Activated T-helper 2 cell treated with anti-CD3 and anti-CD28 coated beads, Interferon-gamma antibody, Interleukin-2, Interleukin-4, amounts not matched to agents 10 μg/mL and 5 μg/mL and 100 μg/mL, durations not matched to agents 14 hours and 24 hours and 36 hours (primary cell): ENCODE measurements at places on chromosomes 4 and X.

DNA sequence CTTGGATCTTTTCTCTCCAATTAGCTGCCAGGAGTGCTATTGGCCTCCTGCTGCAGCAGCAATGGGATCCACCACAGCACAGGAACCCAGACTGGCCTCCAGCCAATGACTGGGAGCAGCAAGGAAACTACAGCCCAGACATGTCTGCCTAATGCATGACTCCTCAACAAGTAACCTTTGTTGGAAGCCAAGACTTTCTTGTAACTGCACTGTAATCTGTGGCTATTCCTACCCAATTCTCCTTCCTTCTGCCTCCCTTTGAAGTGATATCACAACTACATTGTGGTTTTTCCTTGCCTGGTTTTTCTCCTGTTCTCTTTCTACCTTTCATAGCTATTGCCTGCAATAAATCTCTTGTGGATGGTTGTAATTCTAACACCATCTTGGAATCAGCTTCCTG, 39.8 kb downstream of the SNCA start:
- H3K27ac ChIP-seq, result no peak overlapping the region
- H3K27me3 ChIP-seq, result peaks cover 7% of the 10 kb centered on the region
- no peaks in the 10 kb centered on the region for H3K4me1 ChIP-seq
- no peaks in the 10 kb centered on the region for H3K36me3 ChIP-seq
- no peak for DNase-seq

- no peak overlapping the region for H3K4me3 ChIP-seq
- no peak overlapping the region for H3K27ac ChIP-seq
- H3K4me1 ChIP-seq, result no peaks in the 10 kb centered on the region
- H3K36me3 ChIP-seq, result peaks cover 4% of the 10 kb centered on the region
- no peaks in the 10 kb centered on the region for H3K27me3 ChIP-seq
Observed at GRCh38 chrX:65502618-65503017, 32.0 kb downstream of the LAS1L start.

- peak overlapping the region; percentile 68 for H3K27ac ChIP-seq
- DNase-seq, result no peak
- peaks cover 53% of the 10 kb centered on the region for H3K36me3 ChIP-seq
- H3K4me3 ChIP-seq, result no peak overlapping the region
Observed at GRCh38 chr4:55980725-55981124, 32.0 kb downstream of the CEP135 start.

GRCh38 chr4:128862608-128863311, 53.3 kb downstream of the JADE1 start:
- H3K36me3 ChIP-seq, result peaks cover 80% of the 10 kb centered on the region
- no peak overlapping the region for H3K4me3 ChIP-seq
- no peaks in the 10 kb centered on the region for H3K27me3 ChIP-seq
- no peak for DNase-seq

GRCh38 chrX:91039777-91040176, 394.9 kb upstream of the PABPC5 start:
- no peak overlapping the region for H3K27ac ChIP-seq
- DNase-seq, result no peak
- H3K4me3 ChIP-seq, result no peak overlapping the region
- no peaks in the 10 kb centered on the region for H3K27me3 ChIP-seq

- no peak overlapping the region for H3K27ac ChIP-seq
- H3K36me3 ChIP-seq, result no peaks in the 10 kb centered on the region
- H3K4me3 ChIP-seq, result no peak overlapping the region
- DNase-seq, result no peak
- peaks cover 33% of the 10 kb centered on the region for H3K4me1 ChIP-seq
Observed at GRCh38 chr4:5822619-5823018, 70.3 kb downstream of the CRMP1 start.

- peaks cover 3% of the 10 kb centered on the region for H3K4me1 ChIP-seq
- H3K36me3 ChIP-seq, result no peaks in the 10 kb centered on the region
- DNase-seq, result no peak
- H3K27ac ChIP-seq, result no peak overlapping the region
- H3K27me3 ChIP-seq, result peaks cover 2% of the 10 kb centered on the region
Observed at GRCh38 chr4:95319169-95319568, 229.6 kb downstream of the UNC5C start.

- peaks cover 20% of the 10 kb centered on the region for H3K4me1 ChIP-seq
- H3K4me3 ChIP-seq, result no peak overlapping the region
- no peaks in the 10 kb centered on the region for H3K27me3 ChIP-seq
Observed at GRCh38 chrX:9055354-9055753, 21.4 kb upstream of the FAM9B start.

DNA sequence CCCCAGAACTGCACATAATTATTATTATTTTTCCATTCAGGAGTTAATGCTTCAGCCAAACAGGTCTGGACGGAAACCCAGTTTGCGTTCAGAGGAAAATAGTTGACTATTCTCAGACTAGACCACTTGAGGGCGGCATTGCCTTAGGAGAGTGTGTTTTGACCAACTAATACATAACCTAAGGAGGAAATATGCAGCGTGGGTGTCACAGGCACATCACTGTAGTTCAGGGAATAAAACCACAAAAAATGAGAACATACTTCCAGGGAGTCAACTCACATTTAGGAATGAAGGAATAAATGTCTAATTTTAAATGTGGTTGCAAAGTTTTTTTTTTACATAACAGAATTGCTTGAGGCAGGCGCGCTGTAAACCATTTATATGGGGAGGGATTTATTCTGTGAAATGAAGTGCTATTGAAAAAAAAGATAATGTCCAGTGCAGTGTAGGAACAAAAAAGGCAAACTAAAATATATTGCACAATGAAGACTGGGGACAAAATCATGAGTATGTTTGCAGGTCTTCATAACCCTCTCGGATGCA, 93.3 kb downstream of the SYNPO2 start:
- no peak overlapping the region for H3K27ac ChIP-seq
- H3K36me3 ChIP-seq, result no peaks in the 10 kb centered on the region
- no peak overlapping the region for H3K4me3 ChIP-seq
- peaks cover 2% of the 10 kb centered on the region for H3K4me1 ChIP-seq

- H3K4me1 ChIP-seq, result no peaks in the 10 kb centered on the region
- H3K4me3 ChIP-seq, result no peak overlapping the region
- DNase-seq, result no peak
- H3K27me3 ChIP-seq, result no peaks in the 10 kb centered on the region
Observed at GRCh38 chr4:170229006-170229405, 139.2 kb upstream of the AADAT start.

- H3K36me3 ChIP-seq, result no peaks in the 10 kb centered on the region
- no peak for DNase-seq
- H3K27ac ChIP-seq, result no peak overlapping the region
- no peak overlapping the region for H3K4me3 ChIP-seq
- peaks cover 5% of the 10 kb centered on the region for H3K4me1 ChIP-seq
Observed at GRCh38 chrX:101370888-101371504, 15.0 kb downstream of the BTK start.

DNA sequence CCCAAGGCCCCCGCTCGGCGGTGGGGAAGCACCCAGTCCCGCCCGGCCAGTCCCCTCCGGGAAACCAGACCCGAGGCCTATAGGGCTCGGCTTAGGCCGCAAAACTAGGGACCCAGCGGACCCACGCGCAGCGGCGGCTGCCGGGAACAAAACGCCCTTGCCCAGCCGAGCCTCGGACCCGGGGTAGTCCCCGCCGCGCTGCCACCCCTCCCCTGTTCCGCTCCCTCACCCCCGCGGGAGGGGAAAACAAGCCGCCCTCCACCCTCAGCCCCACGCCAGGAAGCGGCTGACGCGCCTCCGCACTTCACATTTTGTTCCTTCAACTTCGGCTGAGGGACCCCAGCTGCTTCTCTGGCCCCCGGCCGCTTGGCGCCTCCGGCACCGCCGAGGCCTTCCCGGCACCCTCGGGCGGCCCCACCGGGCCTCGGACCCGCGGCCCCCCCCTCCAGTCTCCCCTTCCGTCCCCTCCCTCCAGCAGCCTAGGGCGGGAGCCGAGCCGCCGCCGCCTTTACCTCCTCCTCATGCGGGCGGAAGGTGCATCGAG, 694 bp downstream of the PDS5A start:
- H3K4me3 ChIP-seq, result peak overlapping the region; percentile 93
- H3K27ac ChIP-seq, result peak overlapping the region; percentile 88
- peak; percentile 42 for DNase-seq
- H3K4me1 ChIP-seq, result peaks cover 23% of the 10 kb centered on the region
- H3K36me3 ChIP-seq, result peaks cover 34% of the 10 kb centered on the region

GRCh38 chr4:77734928-77735327, 84.2 kb downstream of the CNOT6L start:
- H3K4me3 ChIP-seq, result peak overlapping the region; percentile 62
- H3K27me3 ChIP-seq, result no peaks in the 10 kb centered on the region
- peaks cover 78% of the 10 kb centered on the region for H3K36me3 ChIP-seq
- H3K4me1 ChIP-seq, result peaks cover 43% of the 10 kb centered on the region
- H3K27ac ChIP-seq, result peak overlapping the region; percentile 70

DNA sequence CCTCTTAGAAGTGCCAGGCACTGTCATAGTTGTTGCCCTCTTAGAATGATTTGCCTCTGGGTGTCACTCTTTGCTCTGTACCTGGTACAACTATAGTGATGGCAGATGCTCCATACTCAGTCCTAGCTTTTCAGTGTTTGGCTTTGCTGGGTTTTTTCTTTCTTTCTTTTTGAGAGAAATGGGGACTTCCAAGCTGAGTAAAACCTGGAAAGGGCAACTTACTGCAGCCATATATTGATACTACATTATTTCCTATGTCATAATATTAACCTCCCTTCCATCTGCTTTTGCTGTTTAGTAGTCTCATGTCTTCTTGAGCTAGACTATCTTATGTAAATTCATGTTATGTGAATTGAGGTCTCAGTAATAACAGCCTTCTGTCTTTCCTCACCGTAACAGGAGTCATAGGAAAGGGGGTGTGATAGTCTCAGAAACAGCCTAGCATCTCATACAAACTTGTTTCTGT, 49.0 kb downstream of the NIPAL1 start:
- H3K4me1 ChIP-seq, result peaks cover 5% of the 10 kb centered on the region
- H3K36me3 ChIP-seq, result no peaks in the 10 kb centered on the region
- peaks cover 7% of the 10 kb centered on the region for H3K27me3 ChIP-seq
- no peak overlapping the region for H3K4me3 ChIP-seq

- H3K4me1 ChIP-seq, result peaks cover 2% of the 10 kb centered on the region
- H3K27ac ChIP-seq, result no peak overlapping the region
- H3K27me3 ChIP-seq, result no peaks in the 10 kb centered on the region
- no peak overlapping the region for H3K4me3 ChIP-seq
- DNase-seq, result no peak
- no peaks in the 10 kb centered on the region for H3K36me3 ChIP-seq
Observed at GRCh38 chrX:45524296-45524695, 323.6 kb upstream of the DIPK2B start.

DNA sequence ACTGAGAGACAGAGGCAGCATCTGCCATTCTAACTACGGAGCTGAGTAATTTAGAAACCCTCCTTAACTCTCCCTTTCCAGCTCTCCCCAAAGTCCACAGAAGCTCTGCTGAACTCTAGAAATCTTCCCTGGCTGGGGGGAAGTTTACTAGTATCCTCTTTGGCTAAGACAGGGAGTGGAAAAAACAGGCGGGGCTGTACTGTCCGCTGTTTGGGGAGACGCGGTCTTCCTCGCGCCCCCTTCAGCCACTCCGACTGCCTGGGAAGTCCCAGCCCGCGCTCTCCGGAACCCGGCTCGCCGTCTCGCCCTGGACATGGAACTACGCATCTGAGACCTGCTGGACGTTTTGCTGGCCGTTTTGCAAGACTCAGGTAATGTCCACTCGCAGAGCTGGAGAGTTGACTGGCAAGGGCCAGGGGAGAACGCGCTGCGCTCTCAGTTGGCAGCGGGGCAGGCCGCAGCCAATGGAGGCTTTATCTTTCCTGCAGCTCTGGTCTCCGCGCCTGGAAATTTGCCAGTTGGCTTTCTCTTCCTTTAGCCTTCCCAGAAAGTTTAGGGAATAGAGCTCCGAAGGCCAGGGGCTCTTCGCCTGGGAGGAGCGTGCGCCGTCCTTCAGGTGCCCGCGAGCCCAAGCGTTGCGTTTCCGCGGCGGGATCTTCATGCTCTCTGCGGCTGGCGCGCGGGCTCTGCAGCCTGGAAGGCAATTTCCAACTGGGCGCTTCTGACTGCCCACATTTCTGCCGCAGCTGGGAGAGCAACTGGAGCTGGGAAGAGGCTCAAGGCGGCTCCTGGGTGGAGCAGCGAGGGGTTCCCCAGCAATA, 892 bp downstream of the IL1RAPL2 start:
- DNase-seq, result no peak
- H3K4me1 ChIP-seq, result no peaks in the 10 kb centered on the region
- H3K27ac ChIP-seq, result no peak overlapping the region
- no peak overlapping the region for H3K4me3 ChIP-seq

GRCh38 chr4:137961051-137961438, 281.1 kb downstream of the SLC7A11 start:
- DNase-seq, result no peak
- no peaks in the 10 kb centered on the region for H3K27me3 ChIP-seq
- H3K4me3 ChIP-seq, result no peak overlapping the region
- no peaks in the 10 kb centered on the region for H3K36me3 ChIP-seq
- H3K27ac ChIP-seq, result no peak overlapping the region

- H3K4me3 ChIP-seq, result no peak overlapping the region
- H3K36me3 ChIP-seq, result no peaks in the 10 kb centered on the region
- peaks cover 9% of the 10 kb centered on the region for H3K4me1 ChIP-seq
- no peaks in the 10 kb centered on the region for H3K27me3 ChIP-seq
- no peak overlapping the region for H3K27ac ChIP-seq
- DNase-seq, result no peak
Observed at GRCh38 chrX:130714135-130714534, 188.9 kb downstream of the ENOX2 start.

DNA sequence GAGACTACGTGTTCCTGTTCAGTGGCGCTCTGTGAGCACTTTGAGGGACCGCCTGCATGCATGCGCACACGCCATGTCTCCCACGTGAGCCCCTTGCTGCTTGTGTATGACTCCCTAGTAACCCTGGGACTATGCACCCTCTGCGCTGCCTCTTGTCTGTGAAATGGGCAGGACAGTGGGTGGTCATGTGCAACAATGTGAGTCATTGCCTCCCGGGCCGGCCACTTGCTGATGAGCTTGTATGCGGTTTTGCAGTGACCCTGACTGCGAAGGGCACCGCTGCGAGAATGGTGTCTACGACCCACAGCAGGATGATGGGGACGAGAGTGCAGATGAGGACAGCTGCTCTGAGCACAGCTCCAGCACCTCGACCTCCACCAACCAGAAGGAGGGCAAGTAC, 61.4 kb downstream of the TNIP2 start:
- H3K36me3 ChIP-seq, result peaks cover 71% of the 10 kb centered on the region
- DNase-seq, result no peak
- no peak overlapping the region for H3K4me3 ChIP-seq

DNA sequence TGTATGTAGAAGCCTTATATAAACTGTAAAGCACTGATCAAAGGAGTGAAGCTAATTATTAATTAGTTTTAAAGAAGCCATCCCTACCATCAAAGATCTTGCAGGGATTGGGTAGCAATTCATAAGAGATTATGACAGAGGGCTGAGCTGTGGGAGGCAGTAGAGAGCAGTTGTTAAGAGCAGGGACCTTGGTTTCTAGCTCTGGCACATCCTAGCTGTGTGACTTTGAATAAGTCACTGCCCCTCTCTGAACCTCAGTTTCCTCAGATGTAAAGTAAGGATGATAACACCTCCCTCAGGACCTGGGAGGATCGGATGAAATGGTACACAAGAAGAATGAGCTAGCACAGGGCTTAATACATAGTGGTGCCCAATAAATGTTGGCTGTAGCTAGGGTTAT, 45.4 kb downstream of the APLN start:
- H3K4me1 ChIP-seq, result peaks cover 18% of the 10 kb centered on the region
- H3K4me3 ChIP-seq, result no peak overlapping the region
- peaks cover 3% of the 10 kb centered on the region for H3K27me3 ChIP-seq
